ENCODE measurements at places on chromosomes 12 and 14. TPM values are rescaled to one million over a fixed set of nuclear protein-coding genes. Genes with fewer than 3 reads are reported as not detected.

The CLEC9A gene
- total RNA-seq: 0.15 TPM

DNA sequence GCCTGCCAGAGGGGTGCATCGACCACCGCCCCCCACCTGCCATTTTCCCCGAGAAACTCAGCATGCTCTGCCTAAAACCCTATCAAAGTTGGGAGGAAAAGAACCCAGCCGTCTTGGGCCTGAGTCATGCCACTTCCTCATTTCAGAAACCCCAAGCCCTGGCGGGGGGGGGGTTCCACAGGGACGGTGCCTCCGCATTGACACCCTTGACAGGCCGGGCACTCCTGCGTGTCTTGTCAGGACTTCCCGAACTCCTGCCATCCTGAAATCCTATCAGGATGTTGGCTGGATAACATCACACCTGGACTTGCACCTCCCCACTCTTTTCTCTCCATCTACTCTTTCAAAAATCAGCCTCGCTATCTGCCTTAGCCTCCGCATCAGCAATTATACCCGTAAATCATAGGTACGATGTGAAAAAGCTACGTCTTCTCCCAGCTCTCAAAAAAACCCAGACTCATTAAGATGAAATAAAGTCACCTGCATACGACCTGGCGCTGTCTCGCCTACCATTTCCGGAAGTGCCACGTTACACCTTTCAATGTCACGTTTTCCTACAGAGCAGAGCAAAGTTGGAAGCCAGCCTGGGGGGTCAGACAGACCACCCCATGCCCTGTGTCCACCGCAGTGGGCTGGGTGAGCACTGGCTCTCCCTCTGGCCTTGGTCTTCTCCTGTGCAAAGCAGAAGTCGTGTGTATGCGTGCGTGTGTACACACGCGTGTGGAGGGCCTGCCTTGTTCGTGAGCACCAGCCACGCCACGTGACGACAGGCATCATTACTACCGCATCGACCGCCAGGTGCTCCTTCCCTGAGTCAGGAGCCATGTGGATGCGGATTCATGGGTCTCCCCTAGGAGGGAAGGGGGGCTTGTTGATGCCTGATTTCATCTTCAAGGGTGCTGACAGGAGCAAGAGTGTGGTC lies 96.7 kb downstream of the RFLNA start:
- peaks cover 98% of the 10 kb centered on the region for H3K4me1 ChIP-seq
- no peak overlapping the region for H3K4me3 ChIP-seq
- peak; percentile 50 for DNase-seq

DNA sequence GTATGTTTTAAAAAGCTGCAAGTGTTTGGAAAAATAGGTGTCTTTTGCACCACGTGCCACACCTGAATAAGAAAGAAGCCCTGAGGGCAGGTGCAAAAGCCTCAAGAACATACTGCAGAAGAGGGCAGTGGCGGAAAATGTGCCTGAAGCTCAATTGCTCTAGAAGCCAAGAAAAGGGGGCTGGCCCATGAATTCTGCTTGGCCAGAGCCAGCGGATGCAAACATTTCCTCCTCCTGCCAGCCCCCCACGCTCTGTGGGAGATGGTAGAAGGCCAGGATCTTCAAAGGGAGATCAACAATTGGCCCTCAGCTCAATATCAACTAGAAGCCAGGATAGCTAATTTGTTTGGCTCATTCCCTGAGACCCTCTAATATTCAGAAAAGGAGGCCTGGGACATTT lies 80.3 kb upstream of the TMEM132D start:
- H3K27me3 ChIP-seq: peaks cover 5% of the 10 kb centered on the region
- H3K27ac ChIP-seq: no peak overlapping the region
- H3K36me3 ChIP-seq: no peaks in the 10 kb centered on the region

The CIROP gene
- not detected for total RNA-seq

GRCh38 chr14:31993521-31993951 lies 83.6 kb upstream of the ARHGAP5 start:
- peak overlapping the region; percentile 58 for H3K27ac ChIP-seq
- no peaks in the 10 kb centered on the region for H3K36me3 ChIP-seq
- H3K4me3 ChIP-seq: no peak overlapping the region
- no peaks in the 10 kb centered on the region for H3K27me3 ChIP-seq
- H3K4me1 ChIP-seq: peaks cover 63% of the 10 kb centered on the region

The ASPG gene
- 12.7 TPM for total RNA-seq

- H3K27me3 ChIP-seq: peaks cover 18% of the 10 kb centered on the region
- no peak overlapping the region for H3K4me3 ChIP-seq
- no peak for DNase-seq
- H3K27ac ChIP-seq: no peak overlapping the region
- no peaks in the 10 kb centered on the region for H3K36me3 ChIP-seq
- H3K4me1 ChIP-seq: peaks cover 17% of the 10 kb centered on the region
Observed at GRCh38 chr12:52238207-52238840, 5.3 kb downstream of the KRT7 start.

DNA sequence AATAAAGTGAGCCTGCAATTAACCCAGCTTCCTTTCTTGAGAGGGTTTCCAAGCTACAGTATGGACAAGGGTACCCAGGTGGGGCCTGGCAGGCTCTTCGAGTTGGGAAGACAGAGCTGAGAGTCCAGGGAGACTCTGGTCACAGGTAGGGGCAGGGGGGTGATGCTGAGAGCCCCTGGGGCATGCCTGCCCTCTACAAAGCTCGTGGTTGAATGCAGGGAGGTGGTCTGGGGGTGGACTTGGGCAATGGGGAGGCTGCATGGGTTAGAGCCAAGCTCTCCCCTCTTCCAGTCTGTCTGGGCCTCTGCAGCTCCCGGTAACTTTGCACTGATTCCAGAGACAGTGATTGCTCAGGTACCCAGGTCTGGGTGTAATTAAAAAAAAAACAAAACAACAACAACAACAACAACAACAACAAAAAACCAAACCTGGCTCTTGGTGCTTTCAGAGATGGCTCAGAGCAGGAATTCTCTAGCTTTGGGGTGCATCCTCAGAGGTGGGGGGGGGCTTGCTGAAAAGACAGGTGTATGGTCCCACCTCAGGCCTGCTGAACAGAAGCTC lies 30.8 kb upstream of the PPP2R5C start:
- no peak overlapping the region for H3K27ac ChIP-seq
- DNase-seq: no peak
- peaks cover 25% of the 10 kb centered on the region for H3K4me1 ChIP-seq
- H3K36me3 ChIP-seq: no peaks in the 10 kb centered on the region
- no peak overlapping the region for H3K4me3 ChIP-seq

The FLRT2 gene
- 1.5 TPM for total RNA-seq

- H3K36me3 ChIP-seq: no peaks in the 10 kb centered on the region
- no peaks in the 10 kb centered on the region for H3K4me1 ChIP-seq
- no peak overlapping the region for H3K4me3 ChIP-seq
- no peak overlapping the region for H3K27ac ChIP-seq
- no peaks in the 10 kb centered on the region for H3K27me3 ChIP-seq
- no peak for DNase-seq
Observed at GRCh38 chr14:34931206-34931605, 51.6 kb upstream of the SRP54 start.

DNA sequence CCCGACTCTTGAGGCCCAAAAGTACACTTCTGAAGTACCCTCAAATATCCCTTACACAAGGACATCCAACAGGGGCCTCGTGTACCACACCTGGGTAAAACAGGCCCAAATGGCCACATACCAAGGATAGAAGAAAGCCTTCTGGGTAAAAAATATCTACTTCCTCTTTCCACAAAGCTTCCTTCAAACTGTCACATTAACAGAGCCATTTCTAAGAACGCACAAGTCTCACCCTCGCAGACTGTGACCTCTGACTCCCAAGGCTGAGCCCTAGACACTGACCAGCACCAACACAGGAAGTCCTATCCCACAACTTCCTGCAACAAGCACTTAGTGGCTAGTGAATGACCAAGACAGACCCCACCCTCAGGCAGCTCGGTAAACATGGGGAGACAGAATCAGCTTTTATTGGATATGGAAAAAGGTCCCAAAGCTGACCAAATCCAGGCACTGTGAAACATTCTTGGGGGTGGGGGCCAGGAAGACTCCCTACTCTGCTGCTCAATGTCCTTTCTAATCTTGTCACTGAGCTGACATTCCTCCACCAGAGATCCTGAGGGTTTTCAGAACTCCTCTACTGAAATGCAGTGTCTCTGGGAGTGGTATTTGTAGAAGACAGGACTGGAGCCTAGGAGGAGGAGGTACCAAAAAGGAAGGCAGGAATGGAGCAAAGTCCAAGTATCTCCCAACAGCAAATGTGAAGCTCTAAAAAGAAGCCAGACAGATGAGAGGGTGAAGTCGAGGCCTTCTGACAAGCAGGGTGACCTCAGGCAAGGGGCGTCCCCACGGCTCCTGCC lies 15.9 kb downstream of the KCTD10 start:
- H3K27me3 ChIP-seq: no peaks in the 10 kb centered on the region
- peak; percentile 53 for DNase-seq
- peak overlapping the region; percentile 10 for H3K4me3 ChIP-seq
- peaks cover 14% of the 10 kb centered on the region for H3K36me3 ChIP-seq

DNA sequence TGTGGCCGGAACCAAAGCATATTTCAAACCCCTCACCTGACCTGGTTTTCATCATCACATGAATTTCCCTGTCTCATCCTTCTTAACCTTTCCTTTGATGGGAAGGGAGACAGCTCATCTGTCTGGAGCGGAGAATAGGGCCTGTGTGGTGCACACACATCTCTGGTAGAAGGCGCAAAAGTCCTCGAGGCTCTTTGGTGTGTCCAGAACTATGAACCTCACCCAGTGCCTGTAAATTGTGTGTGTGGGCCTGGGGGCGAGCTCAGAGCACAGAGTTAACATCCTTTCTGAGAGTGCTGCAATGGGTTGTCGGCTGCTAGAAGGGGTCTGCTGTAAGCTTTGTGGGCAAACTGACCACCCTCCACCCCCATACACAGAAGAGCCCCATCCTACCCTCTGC lies 749 bp downstream of the GALNT6 start:
- H3K27ac ChIP-seq: no peak overlapping the region
- no peaks in the 10 kb centered on the region for H3K36me3 ChIP-seq
- DNase-seq: no peak
- peaks cover 45% of the 10 kb centered on the region for H3K27me3 ChIP-seq
- H3K4me1 ChIP-seq: no peaks in the 10 kb centered on the region

DNA sequence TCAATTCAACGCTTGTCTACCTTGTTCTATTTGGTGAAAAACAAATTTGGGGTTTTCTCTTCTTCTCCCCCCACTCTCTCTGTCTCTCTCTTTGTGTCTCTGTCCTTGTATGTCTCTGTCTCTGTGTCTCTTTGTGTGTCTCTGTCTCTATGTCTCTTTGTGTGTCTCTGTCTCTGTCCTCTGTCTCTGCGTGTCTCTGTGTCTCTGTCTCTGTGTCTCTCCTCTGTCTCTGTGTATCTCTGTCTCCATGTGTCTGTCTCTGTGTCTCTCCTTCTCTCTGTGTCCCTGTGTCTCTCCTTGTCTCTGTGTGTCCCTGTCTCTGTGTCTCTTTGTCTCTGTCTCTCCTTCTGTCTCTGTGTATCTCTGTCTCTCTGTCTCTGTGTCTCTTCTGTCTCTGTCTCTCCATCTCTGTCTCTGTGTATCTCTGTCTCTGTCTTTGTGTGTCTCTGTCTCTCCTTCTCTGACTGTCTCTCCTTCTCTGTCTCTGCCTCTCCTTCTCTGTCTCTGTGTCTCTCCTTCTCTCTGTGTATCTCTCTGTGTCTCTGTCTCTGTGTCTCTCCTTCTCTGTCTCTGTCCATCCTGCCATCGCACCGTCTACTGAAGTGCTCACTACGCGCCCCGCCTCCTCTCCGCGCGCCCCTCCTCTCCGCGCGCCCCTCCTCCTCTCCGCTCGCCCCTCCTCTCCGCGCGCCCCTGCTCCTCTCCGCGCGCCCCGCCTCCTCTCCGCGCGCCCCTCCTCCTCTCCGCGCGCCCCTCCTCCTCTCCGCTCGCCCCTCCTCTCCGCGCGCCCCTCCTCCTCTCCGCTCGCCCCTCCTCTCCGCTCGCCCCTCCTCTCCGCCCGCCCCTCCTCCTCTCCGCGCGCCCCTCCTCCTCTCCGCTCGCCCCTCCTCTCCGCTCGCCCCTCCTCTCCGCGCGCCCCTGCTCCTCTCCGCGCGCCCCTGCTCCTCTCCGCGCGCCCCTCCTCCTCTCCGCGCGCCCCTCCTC lies 12.8 kb downstream of the LRCOL1 start:
- DNase-seq: no peak
- H3K4me3 ChIP-seq: peak overlapping the region; percentile 45
- H3K27me3 ChIP-seq: peaks cover 30% of the 10 kb centered on the region
- peaks cover 19% of the 10 kb centered on the region for H3K4me1 ChIP-seq
- H3K36me3 ChIP-seq: no peaks in the 10 kb centered on the region
- no peak overlapping the region for H3K27ac ChIP-seq

DNA sequence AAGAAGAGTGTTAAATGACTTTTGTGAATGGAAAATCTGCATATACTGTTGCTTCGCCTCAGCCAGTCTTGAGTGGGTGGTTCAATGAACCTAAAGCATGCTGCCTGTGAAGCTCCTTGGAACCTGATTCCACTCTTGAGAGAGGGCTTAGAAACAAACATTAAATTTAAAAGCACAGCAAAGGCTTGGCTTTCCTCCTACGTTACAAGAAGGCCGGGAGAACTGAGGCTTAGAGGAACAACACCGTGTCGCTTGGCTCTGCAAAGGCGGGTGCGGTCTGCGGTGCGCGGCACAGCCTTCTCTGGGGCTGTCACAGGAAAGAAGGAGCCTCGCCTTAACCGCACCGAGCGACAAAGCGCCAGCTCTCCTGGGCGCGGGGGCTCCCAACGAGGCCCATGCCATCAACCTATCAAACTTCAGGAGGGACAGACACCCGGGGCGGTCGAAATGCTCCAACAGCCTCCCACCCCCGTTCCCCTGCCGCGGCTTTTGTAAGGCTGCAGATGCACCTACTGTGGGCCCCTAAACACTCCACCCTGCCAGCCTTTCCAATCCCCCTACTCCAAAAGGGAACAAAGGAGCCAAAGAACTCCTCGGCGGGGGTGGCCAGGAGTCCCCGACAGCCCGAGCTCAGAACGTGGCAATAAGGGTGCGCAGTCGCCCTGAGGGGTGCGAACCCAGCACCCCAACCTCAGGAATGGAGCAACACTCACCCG lies 729 bp downstream of the OSBPL8 start:
- H3K27ac ChIP-seq: peak overlapping the region; percentile 59
- H3K27me3 ChIP-seq: no peaks in the 10 kb centered on the region
- H3K36me3 ChIP-seq: no peaks in the 10 kb centered on the region
- DNase-seq: peak; percentile 58

The GPRC5D gene
- total RNA-seq: not detected

- H3K27me3 ChIP-seq: no peaks in the 10 kb centered on the region
- no peak overlapping the region for H3K27ac ChIP-seq
- peaks cover 31% of the 10 kb centered on the region for H3K36me3 ChIP-seq
Observed at GRCh38 chr12:53613821-53614220, 12.4 kb downstream of the ATF7 start.

The KIF26A gene
- total RNA-seq: 5.9 TPM

DNA sequence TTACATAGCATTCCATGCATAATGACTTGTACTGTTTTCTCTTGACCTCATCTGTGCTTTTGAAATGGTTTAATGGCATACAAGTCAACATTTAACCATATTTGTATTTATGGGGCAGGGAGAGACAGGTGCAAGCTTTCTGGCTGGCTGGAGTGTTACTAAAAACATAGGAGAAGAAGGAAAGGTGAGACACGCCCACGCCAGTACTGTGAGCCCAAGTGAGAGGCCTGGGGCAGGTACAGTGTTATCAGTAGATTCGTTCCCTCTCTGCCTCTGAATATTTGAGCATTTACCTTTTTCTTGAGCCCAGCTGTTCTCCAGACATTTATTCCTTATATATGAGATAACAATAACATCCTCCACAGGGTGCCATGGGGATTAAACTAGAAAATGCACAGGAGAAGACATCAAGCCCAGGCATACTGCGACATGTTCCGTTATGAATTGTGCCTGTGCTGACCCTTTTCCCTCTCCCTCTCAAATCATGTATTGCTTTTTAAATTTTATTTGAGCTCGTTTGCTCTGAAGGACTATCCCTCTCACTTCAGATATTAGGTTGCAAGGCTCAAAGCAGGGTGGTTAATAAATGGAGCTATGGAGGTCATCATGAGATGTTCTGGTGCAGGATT lies 34.6 kb upstream of the TUBA1C start:
- no peaks in the 10 kb centered on the region for H3K27me3 ChIP-seq
- H3K27ac ChIP-seq: no peak overlapping the region
- peaks cover 6% of the 10 kb centered on the region for H3K4me1 ChIP-seq
- H3K36me3 ChIP-seq: no peaks in the 10 kb centered on the region

The GPR84 gene
- not detected for total RNA-seq

The WASHC3 gene
- 39.7 TPM for total RNA-seq

All from heart right ventricle (tissue), 16 donors.